ENCODE measurements at places on chromosomes 2 and 18.

GRCh38 chr18:9817286-9817685 lies 68.5 kb upstream of the TXNDC2 start:
- no peak overlapping the region for H3K4me3 ChIP-seq
- H3K36me3 ChIP-seq = peaks cover 17% of the 10 kb centered on the region
- no peak overlapping the region for H3K27ac ChIP-seq
- DNase-seq = no peak
- no peaks in the 10 kb centered on the region for H3K27me3 ChIP-seq

- no peaks in the 10 kb centered on the region for H3K27me3 ChIP-seq
- H3K36me3 ChIP-seq = peaks cover 9% of the 10 kb centered on the region
- no peaks in the 10 kb centered on the region for H3K4me1 ChIP-seq
- no peak for DNase-seq
- no peak overlapping the region for H3K4me3 ChIP-seq
Observed at GRCh38 chr2:3343012-3343411, 34.6 kb downstream of the EIPR1 start.

GRCh38 chr2:215607766-215608165 lies 171.9 kb upstream of the FN1 start:
- DNase-seq = peak; percentile 28
- H3K36me3 ChIP-seq = peaks cover 21% of the 10 kb centered on the region
- peaks cover 69% of the 10 kb centered on the region for H3K4me1 ChIP-seq

GRCh38 chr2:207926989-207927300 lies 98.4 kb downstream of the PLEKHM3 start:
- no peak overlapping the region for H3K4me3 ChIP-seq
- no peaks in the 10 kb centered on the region for H3K36me3 ChIP-seq
- H3K27me3 ChIP-seq = no peaks in the 10 kb centered on the region
- no peak for DNase-seq
- peak overlapping the region; percentile 69 for H3K27ac ChIP-seq

GRCh38 chr2:7041421-7041820 lies 124.2 kb downstream of the RNF144A start:
- no peak overlapping the region for H3K4me3 ChIP-seq
- no peak for DNase-seq
- H3K27ac ChIP-seq = no peak overlapping the region
- H3K36me3 ChIP-seq = no peaks in the 10 kb centered on the region
- no peaks in the 10 kb centered on the region for H3K27me3 ChIP-seq

- H3K4me3 ChIP-seq = no peak overlapping the region
- no peaks in the 10 kb centered on the region for H3K36me3 ChIP-seq
- peak; percentile 92 for DNase-seq
Observed at GRCh38 chr2:203578759-203579643, 43.9 kb upstream of the RAPH1 start.

- no peaks in the 10 kb centered on the region for H3K36me3 ChIP-seq
- 0 out of 2 replicates have a peak, but pooled peaks cover 2% of the 10 kb centered on the region for H3K27me3 ChIP-seq
- peak; percentile 37 for DNase-seq
- peak overlapping the region; percentile 18 for H3K4me3 ChIP-seq
- peaks cover 43% of the 10 kb centered on the region for H3K4me1 ChIP-seq
Observed at GRCh38 chr2:172928756-172929155, 146.9 kb upstream of the MAP3K20 start.

DNA sequence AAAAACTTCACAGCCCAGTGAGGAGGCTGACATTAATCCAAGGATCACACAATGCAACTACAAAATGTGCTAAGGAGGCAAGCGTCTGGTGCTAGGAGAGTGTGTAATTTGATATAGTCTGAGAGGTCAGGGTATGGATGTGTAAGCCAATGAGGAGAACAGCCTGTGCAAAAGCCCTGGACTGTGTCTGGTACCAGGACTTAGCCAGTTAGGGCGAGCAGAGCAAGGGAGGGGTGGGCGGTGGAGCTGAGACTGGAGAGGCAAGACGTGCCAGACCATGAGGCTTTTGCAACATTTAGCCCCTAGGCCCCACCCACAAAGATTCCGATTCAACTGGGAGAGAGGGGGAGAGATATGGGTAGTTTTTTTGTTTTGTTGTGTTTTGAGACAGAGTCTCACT lies 33.5 kb upstream of the SPRED2 start:
- peaks cover 17% of the 10 kb centered on the region for H3K4me1 ChIP-seq
- H3K4me3 ChIP-seq = no peak overlapping the region
- peaks cover 14% of the 10 kb centered on the region for H3K36me3 ChIP-seq
- no peak overlapping the region for H3K27ac ChIP-seq
- no peak for DNase-seq
- peaks cover 4% of the 10 kb centered on the region for H3K27me3 ChIP-seq
